ENCODE measurements at places on chromosomes 3 and 15.

- no peak for DNase-seq
These were observed 40.2 kb downstream of the GPR156 start for GRCh38 chr3:120244834-120245225.

DNA sequence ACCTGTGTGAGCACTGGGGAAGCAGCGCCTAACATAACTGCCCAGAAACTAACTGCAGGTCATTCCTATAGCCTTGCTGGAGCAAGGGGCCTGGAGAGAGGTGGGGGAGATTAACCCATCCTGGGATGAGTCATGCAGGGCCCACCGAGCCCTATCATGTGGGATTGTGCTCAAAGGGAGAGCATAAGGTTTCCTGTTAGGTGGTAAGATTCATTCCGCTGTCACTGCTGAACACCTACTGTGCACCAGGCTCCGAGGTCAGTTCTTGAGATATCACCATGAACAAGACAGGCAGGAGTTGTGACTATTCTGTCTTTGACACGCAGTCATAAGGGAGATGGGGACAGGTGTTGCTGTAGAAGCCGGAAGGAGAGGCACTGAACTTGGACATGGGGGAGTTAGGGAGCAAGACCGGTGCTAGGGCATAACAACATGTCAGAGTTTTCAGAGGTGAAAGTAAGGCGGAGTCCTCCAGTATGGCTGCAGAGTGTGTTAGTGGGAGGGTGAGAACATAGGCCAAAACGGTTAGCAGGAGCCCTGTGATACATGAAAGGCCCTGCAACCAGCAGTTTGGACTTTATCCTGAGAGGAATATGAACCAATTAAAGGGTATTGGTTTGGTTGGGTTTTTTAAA is 2.4 kb downstream of the SLC25A38 start:
- DNase-seq = peak; percentile 10

DNA sequence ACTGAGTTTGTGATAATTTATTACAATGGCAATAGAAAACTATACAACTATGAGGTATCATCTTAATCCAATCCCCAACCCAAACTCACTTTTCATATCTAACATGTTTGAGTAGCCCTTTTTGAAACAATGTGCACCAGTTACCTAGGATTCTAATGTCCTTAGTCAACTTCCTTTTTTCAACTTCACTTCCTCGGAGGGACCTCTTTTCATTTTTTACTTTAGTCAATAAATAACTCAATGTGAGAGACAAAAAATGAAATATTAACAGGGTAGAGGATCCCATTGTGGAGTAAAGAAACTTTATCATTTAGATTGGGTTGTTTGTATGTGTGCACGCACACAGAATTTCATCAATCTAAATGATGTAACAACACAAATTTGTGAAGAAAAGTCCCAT is 193.6 kb upstream of the LRRC3B start:
- DNase-seq = no peak

DNA sequence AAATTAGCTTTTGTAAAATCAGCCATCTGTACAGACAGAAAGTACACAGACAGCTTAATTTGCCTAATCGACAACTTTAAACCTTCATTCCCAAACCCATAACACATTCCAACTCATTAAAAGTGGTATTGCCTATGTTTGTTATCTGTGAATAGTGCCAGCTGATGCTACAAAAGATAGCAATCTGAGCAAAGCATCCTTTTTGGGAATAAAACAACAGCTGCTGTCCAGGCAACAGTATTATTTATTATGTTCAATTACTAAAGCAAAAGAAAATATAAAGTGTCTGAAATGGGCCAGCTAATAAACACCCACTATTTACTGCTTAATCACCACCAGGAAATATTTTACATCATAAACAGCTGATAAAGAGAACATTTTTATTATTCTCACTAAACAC is 134.8 kb upstream of the ABI3BP start:
- no peak for DNase-seq

DNA sequence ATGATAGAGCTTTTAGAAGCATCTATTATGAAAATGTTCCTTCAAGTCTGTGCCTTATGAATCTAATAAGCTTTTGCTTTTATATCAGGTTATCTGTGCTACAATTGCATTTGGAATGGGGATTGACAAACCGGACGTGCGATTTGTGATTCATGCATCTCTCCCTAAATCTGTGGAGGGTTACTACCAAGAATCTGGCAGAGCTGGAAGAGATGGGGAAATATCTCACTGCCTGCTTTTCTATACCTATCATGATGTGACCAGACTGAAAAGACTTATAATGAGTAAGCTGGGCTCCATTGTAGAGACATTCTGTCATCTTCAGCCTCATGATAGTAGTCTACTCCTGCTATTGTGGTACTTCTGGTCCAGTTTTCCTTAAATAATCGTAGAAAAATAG is 73.4 kb downstream of the BLM start:
- no peak for DNase-seq

GRCh38 chr3:171711461-171712170 is 98.7 kb downstream of the PLD1 start:
- DNase-seq = no peak

GRCh38 chr15:39936681-39937080 is 2.8 kb downstream of the EIF2AK4 start:
- DNase-seq = no peak

DNA sequence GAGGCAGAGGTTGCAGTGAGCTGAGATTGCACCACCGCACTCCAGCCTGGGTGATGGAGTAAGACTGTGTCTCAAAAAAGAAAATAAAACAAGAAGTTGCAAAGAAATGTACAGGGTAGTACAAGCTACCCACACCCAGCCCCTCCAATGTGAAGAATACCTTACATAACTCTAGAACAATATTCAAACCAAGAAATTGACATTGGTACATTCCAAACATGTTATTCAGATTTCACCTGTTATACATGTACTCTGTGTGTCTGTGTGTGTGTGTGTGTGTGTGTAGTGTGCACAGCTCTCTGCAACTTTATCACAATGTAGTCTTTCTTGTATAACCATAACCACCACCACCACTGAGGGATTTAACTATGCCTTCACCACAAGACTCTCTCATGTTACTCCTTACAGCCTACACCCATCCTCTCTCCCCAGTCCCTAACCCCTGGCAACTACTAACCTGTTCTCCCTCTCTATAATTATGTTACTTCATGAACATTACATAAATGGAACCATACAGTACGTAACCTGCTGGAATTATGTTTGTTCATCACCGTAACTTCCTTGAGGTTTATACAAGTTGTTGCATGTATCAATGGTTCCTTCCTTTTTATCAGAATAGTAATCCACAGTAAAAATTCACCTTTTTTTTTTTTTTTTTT is 16.2 kb upstream of the TJP1 start:
- DNase-seq = no peak

DNA sequence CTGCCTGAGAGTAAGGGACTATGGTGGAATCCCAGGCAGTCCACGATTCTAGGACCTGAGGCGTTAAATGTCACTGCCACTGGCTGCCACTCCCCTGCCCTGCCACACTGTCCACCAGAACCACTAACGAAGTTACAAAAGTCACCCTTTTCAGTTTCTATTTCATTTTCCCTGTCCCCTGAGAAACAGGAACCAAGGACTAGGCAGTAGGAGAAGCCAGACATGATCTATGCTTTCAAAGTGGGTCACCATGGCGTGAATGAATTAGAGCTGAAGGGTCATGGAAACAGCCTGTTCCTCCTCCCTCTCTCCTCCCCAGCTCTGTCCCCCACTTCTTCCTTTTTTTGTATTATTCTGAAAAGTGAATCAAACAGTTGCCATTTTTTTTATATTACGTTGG is 9.1 kb upstream of the ADPRH start:
- no peak for DNase-seq

DNA sequence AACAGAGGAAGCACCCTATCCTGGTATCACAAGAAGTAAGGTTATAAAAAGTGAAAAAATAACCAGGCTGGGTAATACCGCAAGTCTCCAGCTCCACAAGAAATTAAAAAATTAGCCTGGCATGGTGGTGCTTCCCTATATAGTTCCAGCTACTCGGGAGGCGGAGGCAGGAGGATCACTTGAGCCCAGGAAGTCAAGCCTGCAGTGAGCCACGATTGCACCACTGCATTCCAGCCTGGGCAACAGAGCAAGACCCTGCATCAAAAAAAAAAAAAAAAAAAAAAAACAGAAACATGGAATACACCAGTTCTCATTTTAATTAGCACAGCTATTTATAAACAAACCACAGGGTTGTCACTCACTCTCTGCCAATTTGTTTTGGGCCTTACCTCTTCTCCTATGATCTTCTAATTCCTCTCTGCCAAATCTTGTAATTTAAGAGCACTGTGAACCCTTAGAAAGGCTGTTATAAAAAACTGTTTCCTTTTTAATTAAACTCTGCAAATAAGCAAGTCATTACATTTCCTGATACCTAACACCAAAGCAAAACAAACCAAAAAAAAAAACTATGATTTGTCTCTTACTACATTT is 22.6 kb downstream of the DCUN1D1 start:
- no peak for DNase-seq

GRCh38 chr3:102348904-102349303 is 85.9 kb upstream of the ZPLD1 start:
- DNase-seq = no peak

GRCh38 chr15:96435022-96435421 is 104.5 kb downstream of the NR2F2 start:
- no peak for DNase-seq

GRCh38 chr15:93862791-93863190 is 368.6 kb upstream of the MCTP2 start:
- no peak for DNase-seq

GRCh38 chr3:150823277-150823676 is 60.3 kb upstream of the SIAH2 start:
- DNase-seq = no peak

- DNase-seq = peak; percentile 53
These were observed 18.8 kb downstream of the ATG7 start for GRCh38 chr3:11290743-11291680.

DNA sequence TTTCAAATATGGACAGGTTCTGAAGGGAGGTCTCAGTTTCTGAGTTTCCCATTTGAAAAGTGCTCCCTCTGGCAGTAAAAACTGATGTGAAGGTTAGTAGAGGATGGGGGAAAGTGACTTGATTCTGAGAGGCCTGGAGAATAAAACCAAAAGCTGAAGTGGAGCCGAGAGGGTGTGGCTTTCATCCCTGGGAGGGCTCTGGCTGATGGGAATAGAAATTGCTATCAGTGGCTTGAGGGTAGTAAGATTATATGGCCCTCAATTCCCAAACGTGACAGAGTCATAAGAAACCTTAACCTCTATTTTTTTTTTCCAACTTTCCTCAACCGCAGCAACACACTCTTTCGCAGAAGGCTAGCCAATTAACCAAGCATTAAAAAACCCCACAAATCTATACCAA is 185.9 kb downstream of the MEIS2 start:
- DNase-seq = no peak

GRCh38 chr15:89629829-89630228 is 25.4 kb downstream of the KIF7 start:
- DNase-seq = no peak

DNA sequence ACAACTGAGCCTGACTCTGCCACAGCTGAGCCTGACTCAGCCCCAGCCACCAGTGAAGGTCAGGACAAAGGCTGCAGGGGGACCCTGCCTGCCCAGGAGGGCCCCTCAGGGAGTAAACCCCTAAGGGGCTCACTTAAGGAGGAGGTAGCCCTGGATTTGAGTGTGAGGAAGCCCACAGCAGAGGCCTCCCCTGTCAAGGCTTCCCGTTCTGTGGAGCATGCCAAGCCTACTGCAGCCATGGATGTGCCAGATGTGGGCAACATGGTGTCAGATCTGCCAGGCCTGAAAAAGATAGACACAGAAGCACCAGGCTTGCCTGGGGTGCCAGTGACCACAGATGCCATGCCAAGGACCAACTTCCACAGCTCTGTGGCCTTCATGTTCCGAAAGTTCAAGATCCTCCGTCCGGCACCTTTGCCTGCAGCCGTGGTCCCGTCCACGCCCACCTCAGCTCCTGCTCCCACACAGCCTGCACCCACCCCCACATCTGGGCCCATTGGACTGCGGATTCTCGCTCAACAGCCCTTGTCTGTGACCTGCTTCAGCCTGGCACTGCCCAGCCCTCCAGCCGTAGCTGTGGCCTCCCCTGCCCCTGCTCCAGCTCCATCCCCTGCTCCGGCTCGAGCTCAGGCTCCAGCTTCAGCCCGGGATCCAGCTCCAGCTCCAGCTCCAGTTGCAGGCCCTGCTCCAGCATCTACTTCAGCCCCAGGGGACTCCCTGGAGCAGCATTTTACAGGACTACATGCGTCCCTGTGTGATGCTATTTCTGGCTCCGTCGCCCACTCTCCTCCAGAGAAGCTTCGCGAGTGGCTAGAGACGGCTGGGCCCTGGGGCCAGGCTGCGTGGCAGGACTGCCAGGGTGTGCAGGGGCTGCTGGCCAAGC is 6.2 kb downstream of the C15orf39 start:
- DNase-seq = no peak

GRCh38 chr3:101709126-101709525 is 15.3 kb upstream of the CEP97 start:
- DNase-seq = no peak

- DNase-seq = no peak
These were observed 55.8 kb upstream of the PDZRN3 start for GRCh38 chr3:73680391-73681095.

GRCh38 chr15:45521596-45522327 is 793 bp downstream of the SLC30A4 start:
- DNase-seq = peak; percentile 3

GRCh38 chr3:170863816-170864215 is 6.2 kb downstream of the RPL22L1 start:
- DNase-seq = no peak

GRCh38 chr15:101689901-101690300 is 34.4 kb downstream of the TARS3 start:
- no peak for DNase-seq

DNA sequence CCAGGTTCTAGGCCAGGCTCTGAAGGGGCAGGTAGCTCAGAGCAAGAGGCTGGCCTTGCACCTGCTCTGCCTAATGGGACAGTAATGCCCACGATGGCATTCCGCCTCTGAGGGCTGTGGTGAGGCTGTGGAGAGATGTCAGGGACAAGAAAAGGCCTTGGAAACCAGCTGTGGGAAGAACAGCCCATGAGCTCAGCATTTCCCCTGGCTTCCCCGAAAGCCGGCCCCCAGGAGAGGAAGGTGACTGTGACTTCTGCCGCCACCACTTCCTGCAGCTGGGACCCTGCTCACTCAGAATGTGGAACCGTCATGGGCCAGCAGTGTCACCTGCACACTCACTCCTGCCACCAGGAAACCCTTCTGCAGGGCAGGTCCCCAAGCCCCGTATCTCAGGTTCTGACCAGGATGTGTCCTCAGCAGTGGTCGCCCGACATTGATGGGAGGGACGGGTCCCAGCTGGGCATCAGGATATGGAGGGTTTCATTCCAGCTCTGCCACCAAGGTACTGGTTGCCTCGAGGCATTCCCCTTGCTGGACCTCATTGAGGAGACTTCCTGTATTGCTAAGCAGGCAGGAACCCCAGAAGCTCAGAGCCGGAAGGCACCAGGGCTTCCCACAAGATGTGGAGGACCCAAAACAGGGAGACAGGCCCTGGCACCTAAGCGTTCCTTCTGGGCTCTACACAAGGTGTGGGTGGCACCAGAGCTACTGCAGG is 30.7 kb downstream of the SEMA7A start:
- peak; percentile 73 for DNase-seq

DNA sequence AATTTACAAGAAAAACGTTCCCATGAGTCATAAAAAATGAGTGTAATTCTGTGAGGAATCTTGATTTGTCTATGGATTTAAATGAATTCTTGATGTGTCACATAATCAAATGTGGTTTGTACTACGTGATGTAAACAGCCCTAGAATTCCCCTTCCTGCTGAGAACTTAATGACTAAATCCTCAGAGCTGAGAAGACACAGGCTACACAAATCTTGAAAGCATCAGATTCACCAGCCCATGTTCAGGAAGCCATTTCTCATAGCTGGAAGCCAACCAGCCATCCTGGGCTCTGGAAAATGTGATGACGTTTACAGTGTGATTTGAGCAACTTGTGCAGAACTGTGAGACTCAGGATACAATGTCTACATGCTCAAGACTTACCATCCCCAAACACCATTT is 193.7 kb upstream of the MME start:
- no peak for DNase-seq
